ENCODE measurements at places on chromosomes 4 and X.

DNA sequence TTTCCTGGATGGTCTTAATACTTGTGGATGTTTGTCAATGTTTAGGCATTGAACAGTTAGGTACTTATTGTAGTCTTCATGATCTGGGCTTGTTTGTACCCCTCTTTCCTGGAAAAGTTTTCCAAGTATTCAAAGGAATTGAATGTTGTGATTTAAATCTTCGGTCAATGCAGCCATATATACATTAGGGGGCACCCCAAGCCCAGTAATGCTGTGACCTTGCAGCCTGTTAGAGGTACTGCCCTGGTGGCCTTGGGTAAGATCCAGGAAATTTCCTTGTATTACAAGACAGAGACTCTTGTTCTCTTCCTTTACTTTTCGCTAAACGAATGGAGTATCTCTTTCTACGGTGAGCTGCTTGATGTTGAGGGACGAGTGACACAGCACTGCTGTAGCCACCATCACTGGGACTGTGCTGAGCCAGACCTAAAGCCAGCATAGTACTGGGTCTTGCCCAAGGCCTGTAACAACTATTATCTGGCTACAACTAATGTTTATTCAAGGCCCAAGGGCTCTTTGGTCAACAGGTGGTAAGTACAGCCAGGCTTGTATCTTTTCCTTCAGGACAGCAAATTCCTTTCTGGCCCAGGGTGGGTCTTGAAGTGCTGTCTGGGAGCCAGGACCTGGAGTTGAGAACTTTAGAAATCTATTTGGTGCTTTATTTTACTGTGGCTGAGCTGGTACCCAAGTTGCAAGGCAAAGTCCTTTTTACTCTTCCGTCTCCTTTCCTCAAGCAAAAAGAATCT lies 118.3 kb upstream of the ATOH1 start:
- DNase-seq, result no peak

DNA sequence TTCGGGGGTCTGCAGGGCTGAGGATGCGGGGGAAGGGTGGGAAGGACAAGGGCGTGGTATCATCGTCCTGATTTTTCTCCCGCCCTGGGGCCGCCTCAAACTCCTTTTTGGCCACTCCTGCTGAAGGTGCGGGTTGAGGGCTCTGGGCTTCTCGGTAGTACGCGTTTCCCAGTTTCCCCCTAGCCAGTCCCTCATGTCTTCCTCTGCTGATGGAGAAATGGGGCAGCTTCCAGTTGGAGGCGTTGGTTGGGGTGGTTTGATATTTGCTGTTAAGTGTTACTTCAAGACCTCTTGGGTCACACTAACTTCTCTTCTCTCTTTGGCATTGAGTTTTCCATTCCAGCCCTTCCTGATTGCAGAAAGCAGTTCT lies 482 bp downstream of the GSTCD start:
- no peak for DNase-seq

- no peak for DNase-seq
Observed at GRCh38 chr4:71206763-71207162, 132.1 kb upstream of the SLC4A4 start.

GRCh38 chrX:94854251-94854650 lies 1180.2 kb downstream of the FAM133A start:
- no peak for DNase-seq

DNA sequence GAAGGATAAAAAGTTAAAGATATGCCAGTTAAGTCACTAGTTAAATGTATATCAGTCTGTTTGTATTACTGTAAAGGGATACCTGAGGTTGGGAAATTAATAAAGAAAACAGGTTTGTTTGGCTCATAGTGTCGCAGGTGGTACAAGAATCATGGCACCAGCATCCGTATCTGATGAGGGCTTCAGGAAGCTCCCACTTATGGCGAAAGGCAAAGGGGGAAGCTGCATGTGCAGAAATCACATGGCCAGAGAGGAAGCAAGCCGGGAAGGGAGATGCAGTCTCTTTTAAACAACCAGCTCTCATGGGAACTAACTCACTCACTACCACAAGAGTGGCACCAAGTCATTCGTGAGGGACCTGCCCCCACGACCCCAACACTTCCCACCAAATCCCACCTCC lies 91.9 kb upstream of the SH3RF1 start:
- DNase-seq, result no peak

DNA sequence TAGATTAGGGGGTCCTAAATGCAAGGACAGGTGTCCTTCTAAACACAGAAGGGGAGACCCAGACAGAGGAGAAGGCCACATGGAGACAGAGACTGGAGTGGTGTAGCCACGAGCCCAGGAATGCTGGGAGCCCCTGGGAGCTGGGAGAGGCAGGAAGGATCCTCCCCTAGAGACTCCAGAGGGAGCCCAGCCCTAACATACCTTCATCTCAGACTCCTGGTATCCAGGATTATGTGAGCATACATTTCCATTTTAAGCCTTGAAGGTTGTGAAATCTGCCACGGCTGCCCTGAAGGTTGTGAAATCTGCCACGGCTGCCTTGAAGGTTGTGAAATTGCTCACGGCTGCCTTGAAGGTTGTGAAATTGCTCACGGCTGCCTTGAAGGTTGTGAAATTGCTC lies 148.4 kb downstream of the ASMT start:
- no peak for DNase-seq

DNA sequence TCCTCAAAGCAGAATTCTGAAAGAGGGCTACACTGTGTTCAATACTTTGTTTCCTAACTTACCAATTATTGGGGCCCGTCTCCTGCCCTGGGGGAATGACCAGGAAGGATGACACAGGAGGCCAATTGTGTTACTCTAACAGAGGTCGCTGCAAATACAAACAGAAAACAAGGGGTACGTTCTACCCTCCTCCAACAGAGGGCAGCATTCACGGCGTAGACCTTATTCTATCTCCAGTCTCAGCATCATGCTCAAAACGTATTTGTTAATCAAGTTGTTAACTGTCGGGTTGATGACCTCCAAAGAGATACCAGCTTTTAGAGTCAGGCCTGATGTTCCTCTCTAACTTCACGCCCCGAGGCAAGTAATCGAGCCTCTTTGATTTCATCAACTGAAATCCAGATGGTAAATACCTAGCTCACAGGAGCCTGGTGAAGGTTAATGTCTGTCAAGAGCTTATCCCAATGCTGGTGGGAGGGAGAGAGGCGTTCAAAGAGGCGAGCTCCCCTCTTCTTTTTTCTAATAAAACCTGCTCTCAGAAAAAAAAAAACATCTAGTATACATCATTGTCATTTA lies 181.0 kb upstream of the KCNIP4 start:
- peak; percentile 1 for DNase-seq

DNA sequence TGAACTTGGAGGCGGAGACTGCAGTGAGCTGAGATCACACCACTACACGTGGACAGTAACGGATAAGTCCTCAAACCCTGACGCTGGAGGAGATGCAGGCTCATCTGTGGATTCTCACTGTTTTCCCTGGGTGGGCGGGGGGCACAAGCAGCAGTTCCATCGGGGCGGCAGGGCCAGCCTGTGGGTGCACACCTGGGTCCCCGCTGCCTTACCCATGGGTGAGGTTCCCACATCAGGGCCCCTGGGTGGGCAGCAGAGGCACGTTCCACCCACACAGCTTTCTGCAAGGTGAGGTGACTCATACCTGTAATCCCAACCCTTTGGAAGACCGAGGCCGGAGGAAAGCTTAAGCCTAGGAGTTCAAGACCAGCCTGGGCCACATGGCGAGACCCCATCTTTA lies 56.6 kb upstream of the MXD4 start:
- DNase-seq, result no peak

DNA sequence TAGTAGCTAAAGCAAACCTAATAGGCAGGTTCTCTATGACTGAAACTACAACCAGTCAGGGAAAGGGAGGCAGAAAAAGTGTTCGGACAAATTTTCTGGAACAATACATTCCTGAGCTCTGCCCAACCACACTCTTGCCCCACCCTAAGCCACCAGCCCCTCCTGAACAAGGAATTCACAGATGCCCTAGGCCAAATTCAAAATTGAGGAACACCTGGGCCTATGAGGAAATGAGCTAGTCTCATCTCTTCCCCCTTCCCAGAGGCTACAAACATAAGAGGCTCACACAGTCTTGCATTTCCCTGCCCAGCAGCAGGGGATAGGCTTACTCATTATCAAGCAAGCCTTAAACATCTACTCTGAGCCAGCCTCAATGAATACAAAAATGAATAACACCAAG lies 284.7 kb downstream of the ZNF674 start:
- no peak for DNase-seq

DNA sequence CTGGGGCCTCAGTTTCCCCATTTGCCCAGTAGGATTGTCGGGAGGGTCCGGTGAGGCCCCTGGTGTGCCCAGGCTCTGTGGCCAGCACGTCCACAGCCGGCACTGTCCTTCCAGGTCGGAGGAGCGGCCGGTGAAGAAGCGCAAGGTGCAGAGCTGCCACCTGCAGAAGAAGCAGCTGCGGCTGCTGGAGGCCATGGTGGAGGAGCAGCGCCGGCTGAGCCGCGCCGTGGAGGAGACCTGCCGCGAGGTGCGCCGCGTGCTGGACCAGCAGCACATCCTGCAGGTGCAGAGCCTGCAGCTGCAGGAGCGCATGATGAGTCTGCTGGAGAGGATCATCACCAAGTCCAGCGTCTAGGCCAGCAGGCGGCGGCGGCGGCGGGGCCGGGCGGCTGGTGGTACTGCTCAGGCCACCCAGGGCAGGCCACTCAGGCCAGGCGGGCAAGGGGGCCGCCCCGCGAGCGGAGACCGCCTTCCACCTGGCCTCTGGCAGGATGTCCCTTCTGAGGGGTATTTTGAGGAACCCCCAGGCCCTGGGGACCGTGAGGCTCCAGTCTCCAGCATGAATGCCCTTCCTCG lies 6.7 kb downstream of the MSANTD1 start:
- DNase-seq, result no peak

- no peak for DNase-seq
Observed at GRCh38 chr4:141540643-141541042, 95.7 kb upstream of the IL15 start.

DNA sequence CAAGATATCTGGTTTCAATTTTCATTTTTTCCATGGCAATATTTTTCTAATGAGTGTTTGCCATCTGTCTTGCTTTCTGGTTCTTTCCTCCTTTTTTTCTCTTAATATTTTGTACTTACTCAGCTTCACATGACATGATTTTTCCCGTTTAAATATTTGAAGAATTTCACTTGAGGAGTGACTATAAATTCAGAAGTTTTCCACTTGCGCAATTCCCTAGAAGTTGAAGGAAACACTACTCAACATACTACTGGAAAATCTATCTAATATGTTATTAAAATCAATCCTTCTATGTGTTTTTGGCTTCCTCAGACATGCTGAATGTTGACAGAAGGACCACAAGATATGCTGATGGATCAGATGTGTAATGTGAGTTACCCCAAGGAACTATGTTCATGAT lies 36.8 kb upstream of the BANK1 start:
- no peak for DNase-seq

- no peak for DNase-seq
Observed at GRCh38 chr4:7537853-7538400, 103.2 kb upstream of the PSAPL1 start.

- no peak for DNase-seq
Observed at GRCh38 chr4:3367866-3368265, 73.9 kb upstream of the HGFAC start.

GRCh38 chr4:6228158-6229067 lies 28.1 kb upstream of the JAKMIP1 start:
- DNase-seq, result no peak

- no peak for DNase-seq
Observed at GRCh38 chr4:98557194-98557892, 101.1 kb downstream of the TSPAN5 start.

GRCh38 chrX:18828832-18829404 lies 121.5 kb downstream of the PPEF1 start:
- peak; percentile 8 for DNase-seq

DNA sequence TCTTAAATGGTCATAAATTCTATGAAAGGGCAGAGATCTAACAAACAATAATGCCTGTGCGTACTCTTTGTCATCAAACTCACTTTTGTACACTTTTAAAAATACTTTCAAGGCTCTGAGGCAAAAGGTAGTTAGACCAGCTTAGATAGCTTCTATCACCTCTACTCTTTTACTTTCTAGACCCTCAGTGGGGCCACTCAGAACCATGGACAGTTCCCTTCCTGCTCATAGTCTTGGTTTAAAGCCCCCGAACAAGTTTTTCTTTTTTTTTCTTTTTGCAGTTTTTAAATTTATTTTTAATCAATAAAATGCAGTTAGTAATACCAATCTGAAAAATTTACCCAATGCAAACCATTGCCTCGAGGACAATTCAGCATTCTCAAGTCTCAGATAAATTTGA lies 460.5 kb upstream of the CNKSR2 start:
- DNase-seq, result no peak

DNA sequence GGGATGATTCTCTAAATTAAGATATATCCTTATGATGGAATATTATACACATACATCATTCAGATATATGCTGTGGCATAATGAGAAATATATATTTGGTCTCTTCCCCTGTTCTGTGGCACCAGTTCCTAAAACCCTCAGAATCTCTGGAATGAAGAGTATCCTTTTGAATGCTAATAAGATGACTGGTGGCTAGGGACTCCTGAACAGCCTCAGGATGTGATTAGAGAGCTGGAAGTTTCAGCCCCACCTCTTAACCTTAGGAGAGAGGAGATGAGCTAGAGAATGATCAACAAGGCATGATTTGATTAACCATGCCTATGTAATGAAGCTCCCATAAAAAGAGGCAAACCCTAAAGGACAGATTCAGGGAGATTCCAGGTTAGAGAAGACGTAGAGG lies 632.0 kb downstream of the IQCM start:
- no peak for DNase-seq

DNA sequence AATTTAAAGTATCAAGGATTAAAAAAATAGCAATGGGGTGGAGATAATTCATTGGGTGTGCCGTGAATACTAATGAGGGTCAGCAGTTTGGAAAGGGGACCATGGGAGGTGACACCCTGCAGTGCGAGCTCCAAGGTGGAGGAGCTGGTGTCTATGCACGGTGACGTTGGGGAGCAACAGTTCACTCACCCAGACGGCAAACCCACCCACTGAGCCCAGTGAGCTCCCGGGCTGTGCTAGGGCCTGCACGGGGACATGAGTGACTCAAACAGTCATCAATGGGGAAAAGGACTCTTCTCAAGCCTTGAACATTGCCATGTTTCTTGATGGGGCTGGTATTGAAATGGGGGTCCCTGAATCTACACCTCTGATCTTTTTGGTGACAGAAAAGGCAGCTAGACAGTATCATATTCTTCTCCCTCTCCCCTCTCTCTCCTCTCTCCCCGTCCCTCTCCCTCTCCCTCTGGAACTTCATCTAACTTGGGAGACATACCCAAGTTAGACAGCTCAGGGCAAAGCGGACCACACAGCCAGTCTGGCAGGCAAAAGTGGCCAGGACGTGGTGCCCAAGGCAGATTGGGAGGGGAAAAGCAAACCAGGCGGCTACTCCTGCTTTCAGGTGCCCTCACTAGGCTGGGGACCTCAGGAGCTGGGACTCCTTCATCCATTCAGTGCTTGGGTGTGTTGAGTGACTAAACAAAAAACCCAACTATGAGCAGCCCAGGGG lies 26.3 kb upstream of the PPP2R2C start:
- no peak for DNase-seq
